ENCODE measurements at places on chromosomes 7 and 10.

DNA sequence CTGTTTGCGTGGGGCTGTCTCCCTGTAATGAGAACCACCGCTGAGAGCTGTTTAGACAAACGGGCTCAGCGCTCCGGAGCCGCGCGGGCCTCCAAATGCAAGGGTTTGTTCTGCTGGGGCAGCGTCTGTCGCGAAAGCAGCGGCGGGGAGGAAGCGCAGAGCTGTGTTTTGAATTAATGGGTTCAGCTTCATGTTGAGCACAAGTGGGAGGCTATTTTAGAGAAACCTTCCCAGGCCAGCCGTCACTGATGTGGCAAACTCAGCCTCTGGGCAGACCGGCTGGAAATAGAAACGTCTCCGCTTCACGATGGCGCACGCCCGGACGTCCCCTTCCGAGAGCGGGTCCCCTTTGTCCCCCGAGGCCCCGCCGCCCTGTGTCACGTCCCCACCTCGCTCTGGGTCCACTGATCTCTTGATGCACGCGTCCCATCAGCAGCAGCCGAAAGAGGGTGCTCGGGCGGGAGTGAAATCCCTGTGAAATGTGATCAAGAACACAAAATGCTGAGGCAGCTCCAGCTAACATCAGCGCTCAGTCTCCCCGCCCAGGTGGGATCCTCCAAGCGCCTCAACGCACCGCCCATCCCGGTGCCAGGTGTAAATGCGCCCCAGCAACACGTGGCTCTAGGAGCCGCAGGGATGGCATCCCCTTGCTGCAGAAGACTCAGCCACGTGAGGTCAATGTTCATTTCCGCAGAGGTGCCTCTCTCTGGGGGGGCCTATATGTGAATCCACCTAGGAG is 44.9 kb downstream of the BAMBI start:
- no peak for DNase-seq

- no peak for DNase-seq
Observed at GRCh38 chr7:158517072-158517471, 70.6 kb downstream of the PTPRN2 start.

DNA sequence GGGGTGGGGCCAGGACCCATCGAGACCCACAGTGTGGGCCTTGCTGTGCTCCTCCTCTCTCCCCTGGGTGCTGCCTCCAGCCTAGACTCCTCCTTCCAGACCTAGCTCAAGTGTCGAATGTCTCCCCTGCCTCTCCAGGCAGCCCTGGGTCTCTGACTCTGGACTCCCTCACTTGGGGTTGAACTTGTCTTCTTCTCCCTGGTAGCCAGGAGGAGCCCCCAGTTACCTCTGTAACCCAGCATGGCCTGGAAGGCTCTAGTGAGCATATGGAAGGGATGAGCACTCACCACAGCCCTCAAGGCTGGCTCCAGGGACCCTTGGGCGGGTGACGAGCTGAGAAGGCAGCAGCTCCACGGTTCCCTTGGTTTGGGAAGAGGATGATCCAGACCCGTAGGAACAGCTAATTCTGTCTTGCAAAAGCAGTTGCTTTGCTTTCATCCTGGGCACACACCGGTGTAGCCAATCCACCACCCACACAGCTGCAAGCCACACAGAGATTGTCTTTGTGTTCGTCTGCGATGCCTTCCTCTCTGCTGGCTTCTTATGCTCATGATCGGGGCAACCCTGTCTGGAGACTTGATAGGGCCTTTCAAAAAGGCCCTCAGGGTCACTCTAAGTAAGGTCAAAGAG is 52.3 kb upstream of the ANTXRL start:
- no peak for DNase-seq

GRCh38 chr7:27153526-27153925 is 1.1 kb upstream of the HOXA3 start:
- DNase-seq, result no peak

GRCh38 chr7:135291809-135292253 is 58.2 kb downstream of the STRA8 start:
- no peak for DNase-seq

All from activated CD4-positive, CD25-positive, alpha-beta regulatory T cell (primary cell).